Effector memory CD8-positive, alpha-beta T cell (primary cell): ENCODE measurements at places on chromosomes 6 and 20.

DNA sequence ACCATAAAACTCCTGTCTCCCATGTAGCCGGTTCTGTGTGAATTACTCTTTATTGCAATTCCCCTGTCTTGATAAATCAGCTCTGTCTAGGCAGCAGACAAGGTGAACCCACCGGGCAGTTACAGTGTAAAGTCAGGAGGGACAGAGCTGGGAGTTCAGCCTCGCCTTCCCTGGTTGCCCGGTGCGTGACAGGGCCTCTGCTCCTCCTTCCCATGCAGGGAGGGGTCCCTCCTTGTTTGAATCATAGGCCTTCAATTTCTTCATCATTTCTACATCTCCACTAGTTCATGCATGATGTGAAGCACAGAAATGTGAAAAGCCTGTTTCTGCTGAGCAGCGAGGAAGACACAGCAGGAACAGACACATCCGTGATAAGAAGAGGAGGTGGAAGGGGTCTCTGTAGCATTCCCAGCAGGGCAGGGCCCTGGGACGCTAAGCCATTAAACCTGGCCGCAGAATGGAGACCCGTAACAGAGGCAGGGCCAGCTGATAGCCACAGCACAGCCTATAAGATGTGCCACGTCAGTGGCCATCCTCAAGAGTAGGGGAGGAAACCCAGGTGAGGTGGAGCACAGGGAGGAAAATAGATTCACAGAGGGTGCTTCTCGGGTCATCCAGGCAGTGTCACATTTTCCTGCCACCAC, 106.7 kb upstream of the CST7 start:
- DNase-seq, result no peak

GRCh38 chr20:52047811-52048764, 143.5 kb downstream of the ZFP64 start:
- peak; percentile 15 for DNase-seq

DNA sequence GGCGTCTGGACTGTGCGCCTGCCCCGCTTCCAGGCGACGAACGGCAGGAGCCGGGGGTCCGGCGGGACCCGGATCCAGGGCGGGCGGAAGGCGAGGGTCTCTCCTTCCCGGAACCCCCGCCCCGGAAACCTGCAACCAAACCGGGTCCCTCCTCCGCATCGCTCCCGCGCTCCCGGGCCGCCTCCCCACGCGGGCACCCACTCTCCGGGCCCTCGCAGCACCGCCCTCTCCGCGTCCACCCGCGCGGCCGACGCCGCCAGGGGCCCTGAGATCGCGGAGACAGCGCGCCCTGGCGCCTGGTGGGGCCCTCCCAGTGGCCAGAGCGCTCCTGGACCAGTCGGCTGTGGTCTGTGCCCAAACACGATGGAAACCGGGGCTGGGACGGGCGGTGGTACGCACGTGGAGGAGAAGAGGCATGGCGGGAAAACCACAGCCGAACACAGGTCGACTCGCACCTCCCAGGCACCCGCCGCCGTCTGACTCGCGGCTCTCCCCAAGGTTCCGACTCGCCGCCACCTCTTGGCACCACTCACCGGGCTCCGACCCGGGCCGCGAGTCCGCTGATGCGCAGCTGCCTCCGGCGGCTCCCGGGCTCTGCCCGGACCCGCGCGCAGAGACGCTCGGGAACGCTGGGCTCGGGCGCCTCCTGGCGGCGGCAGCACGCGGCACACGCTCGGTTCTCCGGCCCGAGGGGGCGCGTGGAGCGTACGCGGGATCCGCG, 7.9 kb downstream of the NKX2-2 start:
- DNase-seq, result peak; percentile 31

DNA sequence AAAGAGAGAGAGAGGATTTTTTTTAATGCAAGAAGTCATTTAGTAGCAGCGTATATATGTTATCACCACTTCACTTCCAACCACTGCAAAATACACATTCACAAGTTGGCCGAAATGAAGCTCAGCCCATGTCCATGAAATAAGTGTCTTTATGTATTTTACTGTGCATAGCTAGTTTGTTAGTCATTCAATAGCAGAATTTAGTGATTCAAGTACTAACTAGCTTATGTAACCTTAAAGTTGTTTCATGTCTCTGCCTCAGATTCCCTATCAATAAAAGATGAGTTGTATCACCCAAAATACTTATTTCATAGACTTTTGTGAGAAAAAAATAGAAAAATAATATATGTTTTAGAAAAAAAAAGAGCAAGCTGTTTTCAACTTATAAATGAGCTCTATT, 153.7 kb upstream of the PRDM1 start:
- no peak for DNase-seq

DNA sequence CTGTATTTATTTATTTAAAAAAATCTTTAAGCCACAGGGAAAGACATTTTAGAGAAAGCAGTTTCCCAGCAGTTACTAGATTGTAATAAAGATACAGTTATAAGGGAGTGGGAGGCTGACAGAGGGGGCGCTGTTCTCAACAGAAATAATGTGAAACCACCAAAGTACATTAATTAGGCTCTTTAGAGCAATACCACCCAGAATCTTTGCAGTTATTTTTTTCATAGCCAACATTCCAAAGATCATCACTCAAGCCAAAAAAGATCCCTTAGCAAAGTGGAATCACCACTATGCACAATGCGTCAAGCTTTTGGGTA, 331.3 kb upstream of the DEFB112 start:
- DNase-seq, result no peak

GRCh38 chr20:51034988-51035656, 12.2 kb upstream of the KCNG1 start:
- no peak for DNase-seq

GRCh38 chr6:91812596-91813274, 1225.9 kb upstream of the MAP3K7 start:
- DNase-seq, result no peak

DNA sequence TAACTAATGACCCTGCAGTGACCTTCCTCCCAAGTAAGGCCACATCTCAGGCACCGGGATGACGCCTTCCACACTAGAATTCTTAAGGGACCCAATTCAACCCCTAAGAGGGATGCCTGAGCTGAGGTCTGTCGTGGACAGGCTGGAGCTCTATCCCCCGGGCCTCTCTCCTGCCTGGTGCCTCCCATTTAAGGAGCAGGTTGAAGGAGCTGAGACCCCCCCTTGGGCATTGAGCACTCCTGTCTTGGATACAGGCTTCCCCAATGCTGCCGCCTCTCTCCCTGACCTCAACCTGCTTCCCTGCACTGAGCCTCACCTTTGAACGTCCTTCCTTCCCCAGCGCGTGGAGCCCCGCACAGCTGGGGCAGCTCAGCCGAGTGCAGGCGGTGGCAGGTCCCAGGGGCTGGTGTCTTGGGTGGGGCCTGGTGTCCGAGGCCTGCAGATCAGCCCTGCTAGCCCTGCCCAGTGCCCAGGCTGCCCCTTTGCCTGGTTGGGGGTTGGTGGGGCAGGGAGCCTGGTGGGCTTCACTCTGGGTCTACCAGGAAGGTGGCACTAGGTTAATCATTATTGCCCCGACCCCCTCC, 19.9 kb upstream of the BHLHE23 start:
- no peak for DNase-seq

- no peak for DNase-seq
Measured at GRCh38 chr6:162713974-162714780, 13.4 kb downstream of the PRKN start.

GRCh38 chr20:43590036-43590391, 723 bp upstream of the IFT52 start:
- no peak for DNase-seq

- DNase-seq, result no peak
Measured at GRCh38 chr6:38391626-38392579, 247.8 kb downstream of the BTBD9 start.

DNA sequence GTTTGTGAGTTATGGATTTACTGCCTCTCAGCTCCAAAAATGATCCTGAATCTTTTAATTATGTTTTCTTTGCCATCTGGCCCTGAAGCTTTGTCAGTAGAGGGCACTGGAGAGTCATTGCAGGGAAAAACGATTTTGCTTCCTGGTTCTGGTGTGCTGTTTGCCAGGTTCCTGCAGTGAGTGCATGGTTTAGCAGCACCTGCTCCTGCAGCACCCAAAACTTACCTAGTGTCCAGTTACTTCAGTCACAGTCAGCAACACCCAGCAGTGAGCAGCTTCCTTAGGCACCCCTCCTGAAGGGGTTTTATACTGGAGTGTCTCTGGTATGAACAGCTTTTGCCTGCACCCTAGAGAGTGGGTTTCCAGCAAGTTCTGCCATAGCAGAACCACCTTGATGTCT, 6.0 kb upstream of the TRIM26 start:
- DNase-seq, result peak; percentile 57

GRCh38 chr6:35181933-35182612, 31.7 kb upstream of the SCUBE3 start:
- no peak for DNase-seq
